Heart right ventricle (tissue), 16 donors: ENCODE measurements at places on chromosomes 12 and 14.
A peak's percentile ranks its signal among the peaks of the same experiment; 100 is the strongest.

GRCh38 chr14:94016446-94016976 is 9.6 kb upstream of the OTUB2 start:
- H3K4me3 ChIP-seq: no peak overlapping the region
- H3K36me3 ChIP-seq: no peaks in the 10 kb centered on the region
- no peaks in the 10 kb centered on the region for H3K4me1 ChIP-seq
- DNase-seq: no peak
- H3K27ac ChIP-seq: no peak overlapping the region

- H3K4me1 ChIP-seq: no peaks in the 10 kb centered on the region
- H3K27ac ChIP-seq: no peak overlapping the region
- DNase-seq: no peak
These were observed 512.4 kb upstream of the TMPO start for GRCh38 chr12:98002887-98003493.

GRCh38 chr12:131900397-131900796 is 6.0 kb downstream of the ULK1 start:
- no peak overlapping the region for H3K4me3 ChIP-seq
- H3K27ac ChIP-seq: no peak overlapping the region
- H3K27me3 ChIP-seq: no peaks in the 10 kb centered on the region
- peaks cover 22% of the 10 kb centered on the region for H3K36me3 ChIP-seq
- no peak for DNase-seq

- no peaks in the 10 kb centered on the region for H3K27me3 ChIP-seq
- no peaks in the 10 kb centered on the region for H3K36me3 ChIP-seq
- no peak overlapping the region for H3K27ac ChIP-seq
- no peak overlapping the region for H3K4me3 ChIP-seq
These were observed 107.1 kb upstream of the ARID2 start for GRCh38 chr12:45622210-45622937.

GRCh38 chr12:107317751-107318555 is 224.6 kb upstream of the CRY1 start:
- H3K4me1 ChIP-seq: peaks cover 17% of the 10 kb centered on the region
- no peaks in the 10 kb centered on the region for H3K36me3 ChIP-seq
- H3K4me3 ChIP-seq: peak overlapping the region; percentile 54
- peak; percentile 69 for DNase-seq
- H3K27ac ChIP-seq: no peak overlapping the region

DNA sequence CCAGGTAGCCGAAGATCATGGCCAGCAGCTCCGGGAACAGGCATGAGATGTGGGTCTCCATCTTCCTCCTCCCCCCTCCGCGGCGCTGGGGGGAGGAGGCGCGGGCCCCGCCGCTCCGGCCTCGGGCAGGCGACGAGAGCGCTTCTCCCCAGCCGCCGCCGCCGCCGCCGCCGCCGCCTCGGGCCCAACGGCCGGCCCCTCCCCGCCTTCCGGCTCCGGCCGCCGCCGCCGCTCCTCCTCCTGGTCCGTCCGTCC is 448 bp downstream of the FBXL14 start:
- H3K4me3 ChIP-seq: peak overlapping the region; percentile 89
- H3K27me3 ChIP-seq: no peaks in the 10 kb centered on the region
- no peaks in the 10 kb centered on the region for H3K36me3 ChIP-seq
- H3K27ac ChIP-seq: peak overlapping the region; percentile 96
- DNase-seq: no peak

- DNase-seq: no peak
- no peaks in the 10 kb centered on the region for H3K27me3 ChIP-seq
- H3K36me3 ChIP-seq: no peaks in the 10 kb centered on the region
- H3K4me3 ChIP-seq: no peak overlapping the region
- H3K27ac ChIP-seq: no peak overlapping the region
These were observed 100.2 kb upstream of the ARID2 start for GRCh38 chr12:45629292-45629691.

DNA sequence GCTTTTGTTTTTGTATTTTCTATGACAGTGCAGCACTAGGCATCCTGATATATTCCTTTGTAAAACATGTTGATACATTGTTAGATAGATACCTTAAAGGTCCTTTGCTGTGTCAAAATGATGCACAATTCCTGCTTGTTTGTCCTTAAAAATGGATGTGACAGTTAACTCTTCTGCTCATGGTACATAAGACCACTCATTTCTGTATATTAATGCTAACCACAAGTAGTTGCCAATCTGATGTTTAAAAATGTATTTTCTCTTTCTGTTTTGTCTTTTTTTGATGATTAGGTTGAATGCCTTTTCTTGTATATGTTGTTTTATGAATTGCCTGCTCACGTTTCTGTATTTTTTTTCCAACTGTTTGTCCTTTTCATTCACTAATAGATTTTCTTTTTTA is 35.1 kb downstream of the ATF7IP start:
- H3K36me3 ChIP-seq: no peaks in the 10 kb centered on the region
- H3K27ac ChIP-seq: no peak overlapping the region
- H3K4me3 ChIP-seq: no peak overlapping the region
- H3K27me3 ChIP-seq: no peaks in the 10 kb centered on the region
- no peak for DNase-seq
